ENCODE measurements at places on chromosomes 5 and 9.
A peak's percentile ranks its signal among the peaks of the same experiment; 100 is the strongest.

DNA sequence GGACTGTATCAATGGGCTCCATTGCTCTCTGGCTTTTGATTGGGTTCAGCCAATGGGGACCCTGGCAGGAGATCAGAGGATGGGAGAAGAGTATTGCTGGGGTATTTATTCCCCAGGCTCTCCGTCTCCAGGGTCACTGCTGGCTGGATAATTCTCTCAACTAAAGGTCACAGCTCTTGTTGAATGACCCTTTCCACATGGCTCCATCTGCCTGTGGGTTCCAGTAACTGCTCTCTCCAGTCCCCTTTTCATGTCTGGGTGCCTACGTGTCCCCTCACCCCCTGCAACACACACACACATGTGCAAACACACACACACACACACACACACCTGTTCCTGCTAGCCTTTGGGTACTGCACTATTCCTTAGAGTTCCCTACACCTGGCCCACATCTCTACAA is 53.9 kb upstream of the RIC1 start:
- no peak for DNase-seq

DNA sequence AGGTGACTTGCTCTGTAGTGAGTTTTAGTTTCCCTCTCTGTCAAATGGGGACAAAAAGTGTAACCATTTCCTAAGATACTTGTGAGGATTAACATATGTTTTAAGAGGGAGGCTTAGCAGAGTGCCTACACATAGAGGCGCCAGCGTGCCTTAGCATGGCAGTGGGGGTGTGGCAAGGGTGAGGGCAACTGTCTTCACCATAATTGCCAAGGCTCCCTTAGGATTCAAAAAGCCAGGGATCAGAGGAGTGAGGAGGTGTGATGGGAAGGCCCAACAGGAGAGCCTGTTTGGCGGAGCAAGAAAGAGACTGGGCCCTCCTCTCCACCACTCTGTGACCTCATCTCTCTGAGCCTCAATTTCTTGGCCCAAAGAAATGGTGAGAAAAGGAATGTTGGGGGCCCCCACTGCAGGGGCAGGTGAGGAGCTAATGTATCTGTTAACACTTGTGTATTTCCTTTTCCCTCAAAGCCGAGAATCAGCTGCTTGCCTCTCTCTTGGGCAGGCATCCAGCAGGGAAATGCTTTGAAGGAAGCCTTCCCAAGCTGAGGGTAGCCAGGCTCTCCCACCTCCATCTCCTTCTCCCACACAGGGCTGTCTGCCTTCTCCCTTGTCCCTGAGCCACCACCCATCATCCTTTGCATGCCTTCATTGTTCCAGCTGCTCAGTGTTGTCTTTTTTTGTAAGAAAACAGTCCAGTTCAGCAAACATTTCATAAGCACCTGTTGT is 76.0 kb downstream of the DAB2IP start:
- no peak for DNase-seq

- DNase-seq, result no peak
These were observed 84.5 kb downstream of the PRRT1B start for GRCh38 chr9:131629825-131630204.

GRCh38 chr5:82586661-82587310 is 308.6 kb upstream of the RPS23 start:
- no peak for DNase-seq

- no peak for DNase-seq
These were observed 25.1 kb upstream of the TRIM14 start for GRCh38 chr9:98144076-98144475.

DNA sequence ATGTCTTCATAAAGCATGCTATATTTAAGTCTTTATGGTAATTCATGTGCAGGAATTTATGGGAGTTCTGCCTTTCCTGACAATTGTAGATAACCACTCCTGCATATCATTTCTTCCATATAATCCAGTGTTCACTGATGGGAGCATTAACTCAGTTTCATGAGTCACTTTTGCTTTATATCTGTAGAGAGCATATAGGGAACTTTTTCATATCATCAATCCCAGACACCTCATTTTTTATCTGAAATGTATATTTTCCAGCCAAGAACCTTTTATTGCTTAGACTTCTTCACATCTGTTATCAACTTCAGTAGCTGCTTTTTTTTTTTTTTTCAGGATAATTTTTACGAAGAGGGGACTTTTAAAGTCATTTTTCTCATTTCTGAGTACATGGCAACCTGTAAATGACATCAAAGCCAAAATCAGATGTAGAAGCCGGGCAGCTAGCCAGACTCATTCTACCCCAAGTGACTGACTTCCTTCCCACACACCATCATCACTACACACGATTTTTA is 41.1 kb downstream of the NFX1 start:
- no peak for DNase-seq

DNA sequence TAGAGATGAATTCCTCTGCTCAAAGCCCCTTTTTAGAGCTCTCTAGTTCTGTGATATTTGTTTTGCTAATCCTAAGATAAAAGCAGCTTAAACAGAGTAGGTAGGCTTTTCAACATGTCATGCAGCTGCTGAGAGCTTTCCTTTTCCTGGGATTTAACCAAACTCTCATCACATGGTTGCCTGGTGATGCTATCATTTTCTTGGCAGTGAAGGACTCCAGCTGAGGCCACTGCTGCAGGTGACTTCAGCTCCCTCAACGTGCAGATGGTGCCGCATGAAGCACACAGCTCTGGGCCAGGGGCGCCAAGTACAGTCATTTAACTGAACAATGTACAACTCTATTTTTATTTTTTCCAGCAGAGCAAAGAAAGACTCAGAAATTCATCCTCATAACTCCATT is 42.2 kb downstream of the SECISBP2 start:
- no peak for DNase-seq

- no peak for DNase-seq
These were observed 536.8 kb downstream of the BNC2 start for GRCh38 chr9:16333691-16334090.

DNA sequence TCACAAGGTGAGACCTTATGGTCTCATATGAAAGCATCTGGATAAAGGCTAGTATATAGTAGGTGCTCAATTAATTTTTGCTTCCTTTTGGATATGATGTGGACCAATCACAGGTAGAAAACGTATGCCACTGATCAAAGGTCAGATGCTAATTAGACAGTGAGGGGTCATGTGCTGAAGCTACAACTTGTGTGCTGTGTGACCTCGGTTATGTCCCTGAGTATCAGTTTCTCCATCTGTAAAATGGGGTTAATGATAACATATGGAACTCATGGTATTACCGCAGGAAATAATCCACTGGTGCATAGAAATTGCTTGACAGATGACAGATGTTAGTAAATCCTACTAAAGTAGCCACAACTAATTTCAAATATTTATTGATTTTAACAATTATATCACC is 62.0 kb downstream of the PTPN3 start:
- DNase-seq, result no peak

GRCh38 chr9:38108326-38108725 is 39.3 kb upstream of the SHB start:
- DNase-seq, result no peak

DNA sequence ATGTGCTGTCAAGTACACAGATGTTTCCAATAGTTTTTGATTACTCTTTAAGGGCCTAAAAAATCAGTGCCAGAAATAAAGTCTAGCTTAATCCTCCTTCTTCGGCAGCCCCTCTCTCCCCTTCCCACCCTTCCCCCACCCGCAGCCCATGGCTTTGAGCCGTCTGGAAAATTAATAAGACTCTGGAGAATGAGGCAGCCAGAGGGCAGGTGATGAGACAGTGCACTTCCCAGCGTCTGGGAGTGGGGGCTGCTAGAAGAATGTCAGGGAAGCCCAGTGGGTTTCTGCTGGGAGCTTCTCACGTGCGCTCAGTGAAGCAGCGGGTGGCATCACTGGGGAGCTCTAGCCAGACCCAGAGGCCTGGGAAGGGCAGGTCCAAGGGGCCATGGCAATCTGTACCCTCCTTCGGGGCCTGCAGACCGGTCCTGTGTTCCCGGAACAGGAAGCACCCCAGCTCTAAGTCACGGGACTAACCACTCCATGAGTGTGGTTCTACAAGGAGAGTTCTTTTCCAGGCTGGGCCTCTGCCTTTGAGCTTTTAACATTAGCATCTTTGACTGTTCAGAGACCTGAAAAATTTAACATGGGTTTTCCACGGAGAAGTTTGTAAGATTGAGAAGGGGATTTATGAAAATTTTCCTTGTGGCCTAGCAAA is 164.8 kb upstream of the OTULINL start:
- DNase-seq, result no peak

DNA sequence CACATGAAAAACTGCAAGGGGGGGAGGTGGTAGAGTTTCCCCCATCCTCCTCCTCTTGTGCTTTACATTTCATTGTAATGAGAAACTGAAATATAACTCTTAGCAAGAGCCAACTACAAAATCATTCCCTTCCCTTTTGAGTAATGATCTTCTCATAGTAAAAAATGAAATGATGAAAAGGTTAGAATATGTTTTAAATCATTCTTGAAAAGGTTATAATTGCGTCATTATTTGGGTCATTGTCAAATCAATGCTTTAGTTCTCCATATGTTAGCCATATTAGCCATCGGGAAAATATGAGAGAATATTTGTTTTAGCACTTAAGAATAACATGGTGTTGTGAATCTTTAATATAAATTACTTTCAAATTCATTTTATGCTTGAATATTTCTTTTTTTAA is 1185.0 kb upstream of the CDH18 start:
- no peak for DNase-seq

DNA sequence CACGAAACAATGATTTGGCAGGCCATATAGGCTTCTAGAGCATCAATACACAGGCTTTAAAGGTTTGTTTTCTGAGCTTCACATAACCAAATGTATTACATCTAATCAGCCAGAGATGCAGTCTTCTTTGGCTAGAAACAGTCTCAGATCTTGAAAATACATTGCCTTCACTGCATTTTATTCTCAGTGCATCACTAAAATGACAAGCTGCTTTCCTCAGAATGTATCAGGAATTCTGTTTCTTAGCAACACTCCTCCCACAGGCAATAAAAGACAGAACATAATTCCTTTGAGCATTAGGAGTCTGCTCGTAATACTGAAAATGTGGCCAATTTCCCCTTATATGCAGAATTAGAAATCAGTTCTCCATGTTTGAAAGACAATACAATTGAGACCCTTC is 36.9 kb downstream of the FEM1C start:
- DNase-seq, result no peak

- DNase-seq, result no peak
These were observed 135.9 kb downstream of the GABRB2 start for GRCh38 chr5:161410640-161411039.

DNA sequence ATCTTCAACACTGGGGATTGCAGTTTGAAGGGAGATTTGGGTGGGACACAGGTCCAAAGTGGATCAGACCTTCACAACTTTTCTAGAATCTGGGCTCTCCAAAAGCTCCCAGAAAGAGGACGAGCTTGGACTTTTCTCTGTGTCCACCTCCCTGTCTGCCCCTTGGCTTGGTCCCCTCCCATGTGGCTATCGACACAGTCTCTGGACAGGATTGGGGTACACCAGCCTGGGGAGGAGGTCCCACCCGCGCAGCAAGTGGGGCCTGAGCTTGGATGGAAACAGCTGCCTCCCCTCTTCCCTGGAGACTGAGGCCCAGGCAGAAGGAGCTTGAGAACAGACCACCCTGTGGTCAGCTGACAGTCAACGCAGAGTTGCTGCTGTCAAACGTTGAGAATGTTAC is 84.6 kb upstream of the FCN1 start:
- no peak for DNase-seq

GRCh38 chr5:152723482-152723881 is 318.4 kb upstream of the NMUR2 start:
- DNase-seq, result no peak

DNA sequence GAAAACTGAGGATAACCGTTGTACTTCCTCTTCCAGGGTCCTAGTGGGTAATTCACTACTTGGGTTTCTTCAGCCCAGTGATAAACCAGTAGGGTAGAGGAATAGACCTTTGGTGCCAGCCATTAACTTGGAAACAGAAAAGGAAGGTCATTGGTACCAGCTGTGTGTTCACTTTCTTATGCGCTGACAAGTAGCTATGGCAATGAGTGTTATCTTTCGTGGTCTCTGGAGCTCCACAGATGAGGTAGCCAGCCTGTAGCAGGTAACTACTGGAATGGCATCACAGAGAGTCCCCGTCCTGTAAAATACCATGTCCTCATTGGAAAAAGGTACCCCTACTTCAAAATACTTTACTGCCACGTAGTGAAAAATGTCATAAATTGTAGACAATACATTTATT is 2.3 kb downstream of the UHRF2 start:
- no peak for DNase-seq

DNA sequence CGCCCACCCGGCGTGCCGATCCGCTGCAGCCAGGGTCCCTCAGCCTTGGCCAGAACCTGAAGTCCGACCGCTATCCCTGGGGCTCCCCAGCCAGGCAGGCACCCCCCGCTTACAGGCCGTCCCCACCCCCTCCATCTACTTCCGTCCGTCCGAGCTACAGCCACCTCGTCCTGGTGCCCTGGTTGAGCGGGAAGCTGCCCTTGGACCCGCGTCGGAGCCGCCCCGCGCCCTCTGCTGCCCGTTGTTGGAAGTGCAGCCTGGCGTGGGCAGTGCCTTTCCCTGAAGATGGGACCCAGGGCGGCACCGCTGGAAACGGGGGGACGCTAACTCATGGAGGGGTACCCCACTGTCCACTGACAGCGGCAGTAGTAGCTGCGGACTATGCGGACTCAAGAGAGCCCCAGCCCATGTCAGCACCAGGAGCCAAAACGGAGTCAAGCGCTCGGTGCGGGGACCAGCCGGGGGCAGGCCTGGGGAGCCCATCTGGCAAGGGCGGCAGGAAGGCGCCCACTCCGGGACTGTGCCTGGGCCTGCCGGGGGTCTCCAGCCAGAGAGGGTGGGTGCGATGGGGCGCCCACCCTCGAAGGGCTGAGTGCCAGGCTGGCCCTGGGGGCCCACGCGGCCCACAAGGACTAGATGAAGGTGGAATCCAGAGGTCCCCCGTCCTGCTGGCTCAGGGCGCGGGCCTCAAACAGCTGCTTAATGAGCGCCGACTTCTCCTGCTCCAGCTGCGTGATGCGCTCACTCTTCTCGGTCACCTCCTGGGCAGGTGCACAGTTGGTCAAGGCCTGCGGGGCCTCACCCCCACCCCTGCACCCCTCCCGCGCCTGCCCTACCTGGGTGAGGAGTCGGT is 6.1 kb downstream of the SAPCD2 start:
- DNase-seq, result peak; percentile 44

- DNase-seq, result no peak
These were observed 159.9 kb upstream of the ADAMTS16 start for GRCh38 chr5:4980201-4980600.

DNA sequence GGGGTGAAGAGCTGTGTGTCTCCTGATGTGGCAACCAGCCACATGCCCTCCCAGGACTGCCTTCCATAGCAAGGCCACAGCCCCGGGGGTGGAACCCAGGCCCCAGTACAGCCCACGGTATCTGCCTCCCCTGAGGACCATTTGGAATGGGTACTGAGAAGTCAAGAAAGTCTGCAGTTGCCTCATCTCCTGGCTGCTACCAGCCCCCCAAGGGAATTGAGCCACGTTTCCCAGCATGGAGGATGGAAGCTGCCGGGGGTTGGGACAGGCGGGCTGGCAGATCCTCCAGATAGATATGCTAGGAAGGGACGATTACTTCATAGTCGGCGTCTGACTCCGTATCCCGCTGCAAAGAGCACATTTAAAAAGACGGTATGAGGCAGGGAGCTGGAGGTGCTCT is 5.5 kb upstream of the DMRT2 start:
- no peak for DNase-seq

GRCh38 chr5:75325242-75325641 is 11.8 kb upstream of the HMGCR start:
- DNase-seq, result no peak

- no peak for DNase-seq
These were observed 173.8 kb downstream of the AUH start for GRCh38 chr9:91187965-91188344.

- no peak for DNase-seq
These were observed 81.7 kb downstream of the SFXN1 start for GRCh38 chr5:175560011-175560410.

GRCh38 chr5:176748967-176749935 is 61.1 kb upstream of the UNC5A start:
- no peak for DNase-seq

All from activated CD4-positive, alpha-beta T cell treated with anti-CD3 and anti-CD28 coated beads, Interleukin-2, amount 50 U/mL, for 24 hours (primary cell).